Osteoblast (primary cell): ENCODE measurements at places on chromosomes 4 and X. TPM values are rescaled to one million over a fixed set of nuclear protein-coding genes. Genes with fewer than 3 reads are reported as not detected.

JADE1 gene
- total RNA-seq = 25.3 and 26.4 TPM in 2 replicates

COL4A6 gene
- total RNA-seq = not detected in 2 replicates

GCNA gene
- total RNA-seq = 4.3 and 4.4 TPM in 2 replicates

MAGED4 gene
- 42.4 and 58.6 TPM in 2 replicates for total RNA-seq

TBX22 gene
- not detected in 2 replicates for total RNA-seq

FRMD7 gene
- total RNA-seq = 1.1 and 1.5 TPM in 2 replicates

GLRA2 gene
- total RNA-seq = not detected in 2 replicates

KCTD8 gene
- not detected in 2 replicates for total RNA-seq

YTHDC1 gene
- total RNA-seq = 40.2 and 41.0 TPM in 2 replicates

IRS4 gene
- not detected in 2 replicates for total RNA-seq
